ENCODE measurements at places on chromosomes 16 and 17.

DNA sequence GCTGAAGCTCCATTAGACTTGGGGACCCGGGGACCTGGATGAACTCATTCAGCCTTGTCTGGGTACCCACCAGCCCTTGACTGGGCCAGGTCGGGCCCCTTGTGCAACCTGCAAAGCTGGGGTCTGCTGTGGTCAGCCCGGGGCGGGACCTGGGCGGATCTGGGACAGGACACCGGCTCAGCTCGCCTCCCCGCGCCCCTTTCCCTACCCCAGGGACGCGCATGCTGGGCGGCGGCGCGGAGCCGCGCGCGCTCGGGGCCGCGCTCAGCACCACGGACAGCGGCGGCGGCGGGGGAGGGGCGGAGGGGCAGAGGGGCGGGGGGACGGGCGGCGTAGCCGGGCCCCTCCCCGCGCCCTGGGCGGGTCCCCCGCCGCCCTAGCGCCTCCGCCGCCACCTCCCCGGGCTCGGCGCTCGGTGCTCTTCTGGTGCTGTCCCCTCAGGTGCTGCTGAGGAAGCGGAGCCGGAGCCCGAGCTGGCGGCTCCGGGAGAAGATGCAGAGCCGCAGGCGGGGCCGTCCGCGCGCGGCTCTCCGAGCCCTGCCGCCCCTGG, 7.4 kb downstream of the ACD start:
- DNase-seq: no peak

DNA sequence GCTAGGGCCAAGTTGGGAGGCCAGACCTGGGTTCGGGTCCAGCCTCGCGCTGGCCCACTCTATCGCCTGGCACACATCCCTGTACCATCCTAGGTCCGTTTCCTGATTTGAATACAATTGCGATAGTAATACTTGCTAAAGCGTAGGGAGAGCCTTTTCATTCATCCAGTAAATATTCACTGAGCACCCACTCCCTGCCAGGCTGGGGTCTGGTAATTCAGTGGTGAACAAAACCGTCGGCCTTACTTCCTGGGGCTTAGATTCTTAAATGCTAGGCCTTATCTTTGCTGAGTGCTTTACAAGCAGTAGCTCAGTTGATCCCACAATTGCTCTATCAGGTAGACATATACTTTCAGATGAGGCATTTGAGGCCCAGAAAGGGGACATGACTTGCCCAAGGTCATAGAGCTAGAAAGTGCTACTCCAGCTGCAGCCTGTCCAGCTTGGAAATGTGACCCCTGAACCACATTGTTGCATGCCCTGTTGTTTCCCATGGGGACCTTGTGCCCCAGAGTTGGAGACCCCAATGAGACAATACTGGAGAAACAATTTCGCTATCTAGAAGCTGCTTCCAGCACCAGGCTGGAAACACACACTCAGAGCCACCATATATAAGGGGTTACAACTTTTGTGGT, 691 bp downstream of the USB1 start:
- no peak for DNase-seq

DNA sequence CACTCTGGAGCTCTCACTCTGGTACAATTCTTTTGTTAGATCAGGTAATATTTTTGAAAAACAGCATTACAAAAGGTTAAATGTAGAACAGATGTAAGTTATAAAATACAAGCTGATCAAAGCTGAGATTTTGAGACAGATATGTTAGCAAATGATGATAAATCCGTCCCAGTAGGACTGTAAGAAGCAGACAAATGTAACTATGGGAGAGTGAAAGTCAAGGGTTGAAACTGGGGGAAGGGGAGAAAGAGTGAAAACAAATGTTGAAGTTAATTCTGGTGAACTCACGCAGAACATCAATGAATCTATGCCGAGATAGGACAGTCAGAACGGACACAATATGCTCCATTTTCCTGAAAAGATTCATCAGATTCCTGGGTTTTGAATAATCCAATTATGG, 298.9 kb upstream of the IRX5 start:
- no peak for DNase-seq

DNA sequence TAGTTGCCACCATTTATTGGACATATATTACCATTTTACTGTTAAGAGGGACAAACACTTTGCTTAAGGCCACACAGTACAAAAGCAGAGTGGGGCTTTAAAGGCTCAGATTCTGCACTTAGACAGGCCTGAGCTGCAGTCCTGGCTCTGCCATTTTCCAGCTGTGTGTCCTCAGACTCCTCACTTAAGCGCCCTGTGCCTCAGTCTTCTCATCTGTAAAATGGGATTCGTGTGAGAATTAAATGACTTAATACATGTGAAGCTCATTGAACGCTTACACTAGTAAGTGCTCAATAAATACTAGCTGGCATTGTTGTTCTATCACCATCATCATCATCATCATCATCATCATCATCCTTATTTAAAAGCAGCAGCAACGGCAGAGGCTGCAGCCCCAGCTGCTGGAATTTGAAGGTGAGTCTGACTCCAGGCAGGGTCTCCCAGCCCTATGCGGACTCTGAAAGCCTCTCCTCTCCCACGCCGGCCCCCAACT, 445 bp upstream of the CACNG5 start:
- DNase-seq: no peak

- no peak for DNase-seq
These were observed 243.3 kb downstream of the MSI2 start for GRCh38 chr17:57499648-57500049.
